ENCODE measurements at places on chromosomes 4 and X.
A peak's percentile ranks its signal among the peaks of the same experiment; 100 is the strongest.

DNA sequence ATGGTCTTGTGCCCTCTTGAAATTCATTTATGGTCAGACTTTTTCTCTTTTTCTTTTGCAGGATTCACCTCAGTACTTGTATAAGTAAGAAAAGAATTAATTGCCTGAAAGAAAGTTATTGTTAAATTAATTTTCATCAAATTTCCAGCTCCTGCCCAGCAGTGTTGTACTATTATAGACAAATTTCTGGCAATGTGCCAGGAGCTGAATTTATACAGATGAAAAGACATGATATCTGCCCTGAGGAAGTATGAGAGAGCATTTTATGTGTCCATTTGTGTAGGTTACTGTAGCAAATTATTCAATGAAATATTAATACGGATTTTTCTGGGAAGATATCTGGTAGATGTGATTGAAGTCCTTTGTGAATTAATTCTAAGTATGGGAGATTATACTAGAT is 2371.5 kb upstream of the TENM3 start:
- DNase-seq = no peak

GRCh38 chr4:137065311-137065710 is 467.0 kb downstream of the PCDH18 start:
- DNase-seq = peak; percentile 32

GRCh38 chr4:35548921-35549320 is 695.4 kb downstream of the ARAP2 start:
- DNase-seq = no peak

- DNase-seq = no peak
These were observed 94.5 kb downstream of the DHX15 start for GRCh38 chr4:24489870-24490269.

GRCh38 chrX:20743046-20743445 is 476.3 kb upstream of the RPS6KA3 start:
- no peak for DNase-seq

DNA sequence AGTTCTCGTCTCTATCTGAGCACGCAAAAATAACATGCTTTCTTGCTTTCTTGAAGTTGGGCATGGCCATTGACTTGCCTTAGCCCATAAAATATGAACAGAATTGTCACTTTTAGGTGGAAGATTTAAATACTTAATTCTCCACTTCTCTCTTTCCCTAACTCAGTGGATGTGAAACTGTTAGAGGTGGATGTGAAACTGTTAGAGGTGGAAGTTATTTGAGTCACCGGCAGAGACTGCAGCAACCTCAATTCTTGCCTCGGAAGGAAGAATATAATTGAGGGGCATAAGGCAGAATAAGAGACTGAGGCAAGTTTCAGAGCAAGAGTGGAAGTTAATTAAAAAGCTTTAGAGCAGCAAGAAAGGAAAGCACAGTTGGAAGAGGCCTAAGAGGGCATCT is 2.8 kb upstream of the PARM1 start:
- no peak for DNase-seq

DNA sequence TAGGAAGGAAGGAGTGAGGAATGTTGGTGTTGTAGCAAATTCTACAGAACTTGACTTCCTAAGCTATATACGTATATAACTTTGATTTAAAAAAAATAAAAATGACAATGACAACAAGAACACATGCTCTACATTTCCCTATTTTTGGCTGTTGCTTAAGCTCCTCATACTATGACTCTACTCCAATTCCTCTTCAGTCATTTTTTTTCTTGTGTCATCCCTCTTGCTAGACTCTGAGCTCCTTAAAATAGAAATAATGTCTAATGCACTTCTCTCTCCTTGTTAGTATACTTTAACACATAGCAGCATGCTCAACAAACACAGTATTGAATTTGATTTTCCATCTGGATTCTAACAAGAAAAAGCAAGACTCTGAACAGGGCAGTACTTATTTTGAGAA is 144.0 kb downstream of the HDX start:
- no peak for DNase-seq

- DNase-seq = no peak
These were observed 1806.7 kb upstream of the PCDH7 start for GRCh38 chr4:28913466-28913865.

- no peak for DNase-seq
These were observed 128.2 kb downstream of the ASMT start for GRCh38 chrX:1743105-1743504.

DNA sequence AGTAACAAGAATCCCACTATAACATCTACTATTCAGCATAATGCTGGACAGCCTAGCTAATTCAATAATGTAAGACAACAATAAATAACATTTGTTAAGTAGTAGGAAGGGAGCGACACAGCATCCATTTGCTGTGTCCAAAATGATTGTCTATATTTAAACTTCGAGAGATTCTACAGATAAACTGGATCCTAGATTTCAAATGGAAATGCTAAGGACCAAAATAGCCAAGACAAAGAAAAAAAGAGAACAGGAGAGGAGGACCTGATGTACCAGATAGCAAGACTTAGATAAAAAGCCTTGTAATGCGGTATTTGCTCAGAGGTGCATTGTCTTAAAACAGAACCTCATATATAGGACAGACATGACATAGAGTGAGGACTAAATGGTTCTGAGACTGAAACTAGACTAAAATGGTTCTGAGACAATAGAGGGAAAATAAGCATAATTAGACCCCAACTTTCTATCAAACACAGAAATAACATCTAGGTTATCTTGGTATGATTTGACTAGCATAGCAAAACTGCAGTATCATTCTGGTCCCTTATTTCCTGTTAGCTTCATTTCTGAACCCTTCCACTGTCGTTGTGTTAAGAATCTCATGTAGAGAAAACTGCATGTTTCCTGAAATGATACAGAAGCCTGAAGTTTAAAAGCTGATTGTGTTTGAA is 3.8 kb downstream of the HPGDS start:
- no peak for DNase-seq

DNA sequence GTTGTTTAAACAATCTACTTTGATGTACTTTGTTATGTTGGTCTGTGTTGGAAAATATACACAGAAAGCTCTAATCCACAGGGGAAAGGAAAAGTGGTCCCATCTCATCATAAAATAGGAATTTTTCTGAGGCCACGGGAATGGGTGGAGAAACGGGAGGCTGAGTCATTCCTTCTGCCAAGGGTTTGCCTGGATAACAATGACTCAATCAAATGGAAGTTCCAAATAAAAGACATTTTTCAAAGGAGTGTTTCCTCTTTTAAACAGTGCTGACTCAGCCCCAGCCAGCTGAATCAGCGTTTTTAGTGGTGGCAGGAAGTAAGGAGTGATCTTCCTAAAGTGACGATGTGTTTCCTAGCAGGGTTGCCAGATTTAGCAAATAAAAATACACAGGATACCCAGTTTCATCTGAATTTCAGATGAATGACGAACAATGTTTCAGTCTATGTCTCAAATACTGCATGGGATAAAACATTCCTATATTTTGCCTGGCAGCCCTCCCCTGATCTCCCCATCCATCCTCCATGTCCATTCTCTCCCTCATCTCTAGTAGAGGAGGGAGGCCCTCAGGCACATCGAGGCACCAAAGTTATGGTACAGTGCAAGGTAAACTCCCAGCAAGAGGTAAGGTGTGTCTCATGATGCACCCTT is 345.4 kb upstream of the GATB start:
- DNase-seq = peak; percentile 95

DNA sequence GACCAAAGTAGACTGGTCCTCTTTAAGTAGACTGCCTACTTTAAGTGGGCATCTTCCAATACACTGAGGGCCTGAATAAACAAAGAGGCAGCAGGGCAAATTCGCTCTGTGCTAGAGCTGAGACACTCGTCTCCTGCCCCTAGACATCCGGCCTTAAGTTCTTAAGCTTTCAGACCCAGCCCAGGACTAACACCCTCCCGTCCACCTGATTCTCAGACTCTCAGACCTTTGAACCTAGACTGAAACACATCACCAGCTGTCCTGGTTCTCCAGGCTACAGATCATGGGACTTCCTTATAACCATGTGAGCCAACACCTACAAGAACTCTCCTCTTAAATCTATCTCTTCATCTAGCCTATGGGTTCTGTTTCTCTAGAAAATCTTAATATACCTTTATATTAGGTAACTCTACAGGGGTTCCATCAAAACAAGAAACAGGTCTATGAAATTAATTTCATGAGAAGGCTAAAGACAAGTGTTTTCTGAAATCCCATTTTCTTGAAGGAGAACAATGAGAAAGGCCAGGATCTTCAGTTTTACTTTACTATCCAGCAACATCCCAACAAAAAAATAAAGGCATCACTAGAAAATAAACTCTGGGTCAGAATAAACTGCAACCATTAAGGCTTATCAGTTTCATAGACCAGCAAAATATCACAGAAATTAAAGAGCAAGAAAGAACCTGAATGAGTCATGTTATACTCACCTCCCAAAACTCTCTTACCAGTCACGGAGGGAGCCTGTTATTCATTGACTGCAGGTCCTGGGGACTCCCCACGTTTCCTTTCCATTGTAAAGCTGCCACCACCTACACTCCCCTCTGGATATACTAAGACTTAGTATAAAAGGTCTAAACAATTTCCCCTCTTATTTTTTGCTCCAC is 14.8 kb downstream of the ADGRA3 start:
- peak; percentile 86 for DNase-seq

- DNase-seq = peak; percentile 26
These were observed 162.7 kb upstream of the MBNL3 start for GRCh38 chrX:132651421-132652086.

DNA sequence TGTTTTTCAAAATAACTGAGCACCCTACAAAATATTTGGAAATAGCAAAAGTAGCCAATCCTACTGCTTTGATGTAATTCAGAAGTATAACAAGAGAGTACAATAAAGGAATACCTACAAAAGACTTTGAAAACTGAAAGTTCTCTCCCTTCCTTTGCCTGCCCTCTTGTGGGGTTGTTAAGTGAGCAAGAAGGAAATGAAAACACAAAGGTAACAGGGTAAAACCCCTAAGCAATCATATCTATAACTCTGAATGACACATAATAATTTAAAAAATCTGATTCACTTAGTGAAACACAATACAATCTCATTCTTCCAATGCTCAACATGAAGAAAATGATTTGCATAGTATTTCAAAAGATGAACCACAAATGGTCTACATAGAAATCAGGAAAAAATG is 98.2 kb downstream of the FRYL start:
- peak; percentile 12 for DNase-seq

- DNase-seq = peak; percentile 52
These were observed 21.9 kb downstream of the PTTG2 start for GRCh38 chr4:37981844-37982720.

GRCh38 chr4:142236268-142236667 is 599.9 kb downstream of the IL15 start:
- DNase-seq = no peak

GRCh38 chrX:54048412-54048811 is 4.1 kb upstream of the PHF8 start:
- DNase-seq = no peak

DNA sequence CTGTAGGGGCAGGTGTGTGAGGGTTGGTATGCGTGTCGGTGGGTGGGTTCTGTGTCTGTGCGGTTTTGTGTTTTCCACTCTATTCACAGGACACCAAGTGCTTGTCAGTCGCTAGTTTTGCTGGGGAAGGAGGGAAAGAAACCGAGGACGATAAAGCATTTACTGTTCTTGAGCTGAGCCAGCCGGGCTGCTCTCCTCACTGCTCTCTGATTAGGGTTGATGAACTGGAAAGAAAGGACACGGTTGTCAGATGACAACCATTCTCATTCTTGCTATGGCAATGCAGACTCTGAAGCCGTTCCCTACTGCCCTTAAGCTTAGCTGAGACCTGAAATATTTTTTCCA is 832 bp downstream of the EGFL6 start:
- no peak for DNase-seq

DNA sequence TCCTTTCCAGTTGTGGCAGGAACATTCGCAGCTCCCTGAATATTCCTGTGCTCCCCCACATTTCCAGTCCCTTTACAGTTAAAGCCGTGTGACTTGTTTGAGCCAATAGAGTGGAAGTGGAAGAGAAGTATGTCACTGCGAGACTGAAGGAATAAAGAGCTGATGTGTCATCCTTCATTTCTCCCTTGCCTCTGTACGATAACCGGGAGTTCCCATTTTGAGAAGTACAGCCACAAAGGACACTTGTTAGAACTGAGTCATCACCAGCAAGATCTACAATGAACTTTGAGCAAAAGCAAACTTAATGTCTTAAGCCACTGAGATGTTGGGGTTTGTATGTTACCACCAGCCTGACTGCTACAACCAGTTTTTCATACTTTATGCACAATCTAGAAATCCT is 92.3 kb downstream of the SPRY1 start:
- DNase-seq = peak; percentile 78

GRCh38 chr4:7816771-7817170 is 122.9 kb downstream of the AFAP1 start:
- no peak for DNase-seq

GRCh38 chr4:164304101-164304639 is 449.8 kb upstream of the SMIM31 start:
- peak; percentile 27 for DNase-seq

- DNase-seq = no peak
These were observed 44.9 kb upstream of the SPRY1 start for GRCh38 chr4:123351713-123352112.

DNA sequence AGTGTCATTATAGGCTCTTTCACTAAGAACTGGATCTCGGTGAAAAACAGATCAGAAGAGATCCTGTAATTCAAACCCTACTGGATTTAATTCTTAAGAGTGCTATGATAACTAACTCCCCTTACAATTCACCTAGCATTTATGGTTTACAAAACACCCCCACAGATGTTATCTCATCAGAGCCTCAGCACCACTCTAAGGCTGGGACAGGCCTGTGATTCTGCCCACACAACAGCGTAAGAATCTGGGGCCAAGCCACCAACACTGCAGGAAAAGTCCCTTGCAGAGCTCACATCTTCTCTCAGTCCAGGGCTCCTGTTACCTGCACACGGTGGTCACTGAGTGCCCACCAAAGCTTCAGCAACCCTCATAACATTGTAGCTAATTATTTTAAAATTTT is 8.9 kb downstream of the MFAP3L start:
- DNase-seq = no peak

- DNase-seq = no peak
These were observed 380.5 kb downstream of the SH2D1A start for GRCh38 chrX:124726881-124727280.

DNA sequence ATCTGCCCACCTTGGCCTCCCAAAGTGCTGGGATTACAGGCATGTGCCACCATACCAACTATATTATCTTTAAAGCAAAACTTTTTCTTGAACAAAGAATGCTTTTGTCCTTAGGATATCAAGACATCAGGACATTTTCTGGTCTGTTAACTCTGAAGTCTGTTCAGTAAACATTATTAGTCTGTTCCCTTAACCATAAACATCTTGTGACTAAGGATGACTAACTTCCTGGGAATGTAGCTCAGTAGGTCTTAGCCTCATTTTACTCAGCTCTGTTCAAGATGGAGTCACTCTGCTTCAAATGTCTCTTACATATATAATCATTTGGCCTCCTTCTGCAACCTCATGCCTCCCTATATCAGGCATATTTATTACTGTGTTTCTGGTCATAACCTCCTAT is 122.9 kb downstream of the UBE2NL start:
- DNase-seq = peak; percentile 10
